ENCODE measurements at places on chromosomes 4 and X.
A peak's percentile ranks its signal among the peaks of the same experiment; 100 is the strongest.

GRCh38 chr4:45199736-45200135 lies 473.4 kb upstream of the GNPDA2 start:
- no peak for DNase-seq

- DNase-seq = no peak
Measured at GRCh38 chrX:97682991-97683840, 799.5 kb downstream of the RPA4 start.

DNA sequence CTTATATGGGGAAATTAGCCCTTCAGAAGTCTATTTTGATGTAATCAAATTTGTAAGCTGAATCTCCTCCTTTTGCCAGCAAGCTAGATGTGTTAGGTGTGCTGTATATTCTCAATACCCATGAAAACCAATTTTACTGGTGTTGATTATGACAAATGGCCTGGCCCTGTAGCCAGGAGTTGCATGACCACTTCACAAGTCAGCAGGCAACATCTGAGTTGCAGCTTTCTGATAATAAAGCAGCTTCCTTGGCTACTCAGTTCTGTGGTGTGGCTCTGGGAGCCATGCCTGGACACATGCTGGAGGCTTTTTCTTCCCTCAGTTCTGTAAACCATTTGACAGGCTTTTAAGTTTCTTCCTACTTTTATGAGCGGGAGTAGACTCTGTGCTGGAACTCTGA lies 154.1 kb upstream of the CXCL13 start:
- DNase-seq = no peak

DNA sequence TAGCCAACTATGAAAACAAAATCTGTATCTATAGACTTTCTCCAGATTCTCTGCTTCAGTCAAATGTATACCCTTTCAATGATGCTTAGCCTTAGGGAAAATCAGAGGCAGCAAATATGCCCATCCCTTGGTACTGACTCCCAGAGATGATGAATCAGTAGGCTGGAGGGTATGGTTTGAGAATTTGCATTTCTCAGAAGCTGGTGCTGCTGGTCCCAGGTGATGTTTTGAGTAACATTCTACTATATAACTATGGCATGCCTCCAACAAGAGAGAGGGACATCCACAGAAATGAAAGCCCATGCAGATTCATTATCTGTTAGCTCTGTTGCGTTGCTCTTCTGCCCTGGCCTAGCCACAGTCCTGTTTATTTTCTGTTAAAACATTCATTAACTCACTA lies 13.6 kb downstream of the TNIP3 start:
- no peak for DNase-seq

DNA sequence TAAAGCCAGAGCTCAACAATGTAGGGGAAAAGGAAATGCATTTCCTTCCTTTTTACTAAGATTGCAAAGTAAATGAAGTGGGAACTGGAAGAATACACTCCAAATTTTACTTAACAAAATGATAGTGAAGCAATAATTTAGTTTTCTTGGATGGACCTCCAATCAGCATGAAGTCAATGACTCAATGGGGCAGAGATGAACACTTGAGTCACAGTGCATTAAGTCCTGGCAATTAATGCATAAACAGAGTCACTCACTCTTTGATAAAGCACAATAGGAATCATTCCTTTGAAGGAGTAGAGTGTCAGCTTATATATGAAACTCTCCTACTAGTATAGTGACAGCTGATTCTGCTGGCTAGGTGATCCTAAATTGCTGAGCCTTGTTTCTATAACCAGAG lies 66.7 kb upstream of the FRAS1 start:
- no peak for DNase-seq

GRCh38 chrX:112642349-112642748 lies 37.4 kb downstream of the LHFPL1 start:
- DNase-seq = peak; percentile 89

DNA sequence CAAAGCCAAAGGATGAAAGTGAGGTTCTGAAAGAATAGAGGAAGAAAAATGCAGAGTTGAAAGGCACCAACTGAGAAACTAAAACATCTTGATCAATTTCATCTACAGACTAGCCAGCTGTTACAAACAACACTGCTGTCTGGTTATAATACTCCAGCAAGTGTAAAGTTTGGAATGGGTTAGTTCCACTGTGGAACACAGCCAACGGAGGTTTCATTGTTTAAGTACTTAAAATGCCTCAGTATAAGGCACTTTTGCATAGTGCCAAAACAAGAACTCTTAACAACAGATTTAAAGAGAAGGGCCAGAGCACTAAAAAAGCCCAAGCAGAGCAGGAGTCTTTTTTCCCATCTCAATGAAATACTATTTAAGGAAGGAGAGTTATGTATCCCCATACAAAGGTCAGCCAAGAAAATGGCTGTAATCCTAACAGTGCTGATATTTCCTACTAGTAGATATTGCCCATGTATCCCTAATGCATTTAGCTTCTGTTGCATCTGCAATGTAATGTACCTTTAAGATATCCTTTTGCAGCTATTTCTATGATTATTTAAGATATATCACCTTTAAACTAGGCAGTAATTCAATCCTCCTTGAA lies 16.5 kb downstream of the ACSL4 start:
- DNase-seq = no peak

DNA sequence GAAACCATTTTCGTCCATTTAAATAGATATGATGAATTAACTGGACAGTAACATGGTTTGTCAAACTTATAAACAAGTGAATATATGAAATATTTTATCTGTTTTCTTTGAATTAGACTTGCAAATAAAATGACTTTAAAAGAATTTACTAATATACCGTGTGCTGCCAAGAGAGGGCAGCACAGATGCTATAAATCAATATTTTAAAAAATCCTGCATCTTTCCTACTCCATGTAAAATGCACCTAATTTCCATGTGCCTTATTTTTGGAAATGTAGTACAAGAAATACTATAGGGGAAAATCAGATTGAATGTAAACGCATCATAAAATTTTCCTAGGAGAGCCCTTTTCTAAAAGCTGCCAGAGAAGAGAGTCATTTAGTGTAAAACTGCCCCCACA lies 62.2 kb downstream of the PRKX start:
- peak; percentile 49 for DNase-seq

- DNase-seq = no peak
Measured at GRCh38 chr4:77701121-77701520, 95.5 kb downstream of the CXCL13 start.

- no peak for DNase-seq
Measured at GRCh38 chr4:142480244-142480643, 365.9 kb downstream of the INPP4B start.

DNA sequence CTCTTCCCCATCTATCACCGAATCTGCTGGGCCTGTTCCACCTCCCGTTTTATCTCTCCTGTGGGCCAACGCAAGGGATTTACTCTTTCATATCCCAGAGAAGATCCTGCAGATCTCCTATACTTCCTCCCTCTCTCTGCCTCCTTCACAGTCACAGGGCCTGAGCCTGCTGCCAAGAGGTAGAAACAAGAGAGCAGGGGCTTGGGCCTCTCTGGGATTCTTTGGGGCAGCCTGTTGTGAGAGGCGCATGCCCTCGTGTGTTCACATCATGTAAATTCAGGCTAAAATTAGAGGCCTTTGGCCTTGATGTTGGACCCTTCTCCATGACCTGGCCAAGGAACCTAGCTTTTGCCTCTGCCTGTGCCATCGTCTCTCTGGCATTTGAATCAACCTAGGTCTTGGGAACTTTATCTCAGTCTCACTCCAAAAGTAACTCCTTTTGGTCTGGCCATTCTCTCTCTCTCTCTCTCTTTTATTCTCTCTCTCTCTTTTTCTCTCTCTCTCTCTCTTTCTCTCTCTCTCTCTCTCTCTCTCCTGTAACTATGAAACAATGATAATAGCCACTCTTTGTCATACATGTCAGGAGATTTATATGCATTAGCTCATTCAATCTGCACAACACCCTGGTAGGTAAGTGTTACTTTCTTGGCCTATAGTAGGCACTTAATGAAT lies 20.0 kb upstream of the EFNB1 start:
- DNase-seq = peak; percentile 25

- no peak for DNase-seq
Measured at GRCh38 chrX:80556148-80556547, 135.9 kb downstream of the TENT5D start.
